ENCODE measurements at places on chromosomes 13 and 19.

- peak; percentile 45 for DNase-seq
These were observed 6.3 kb downstream of the ERICH4 start for GRCh38 chr19:41449079-41449864.

DNA sequence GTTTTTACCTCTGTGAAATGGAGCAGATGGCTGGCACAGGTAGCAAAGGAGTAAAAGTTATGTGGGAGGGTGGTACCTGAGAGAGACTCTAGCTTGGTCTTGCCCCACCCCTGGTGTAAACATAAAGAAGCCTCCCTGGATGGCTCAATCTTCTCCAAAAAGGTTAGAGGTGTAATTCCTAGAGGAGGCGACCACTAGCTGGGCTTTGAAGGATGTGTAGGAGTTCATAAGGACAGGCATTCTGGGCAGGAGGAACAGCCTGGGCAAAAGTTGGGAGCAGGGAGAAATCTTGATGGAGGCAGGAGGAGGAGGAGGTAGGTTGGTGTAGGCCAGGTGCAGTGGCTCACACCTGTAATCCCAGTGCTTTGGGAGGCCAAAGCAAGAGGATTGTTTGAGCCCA, 7.8 kb upstream of the ICAM4 start:
- DNase-seq, result no peak

GRCh38 chr19:28377077-28377476, 835.9 kb downstream of the UQCRFS1 start:
- DNase-seq, result no peak

GRCh38 chr13:110636701-110637201, 21.4 kb downstream of the NAXD start:
- DNase-seq, result no peak

GRCh38 chr13:109606520-109606919, 179.9 kb downstream of the IRS2 start:
- no peak for DNase-seq

- DNase-seq, result no peak
These were observed 23.8 kb downstream of the VAV1 start for GRCh38 chr19:6796278-6796677.

GRCh38 chr13:26540334-26540733, 17.1 kb upstream of the WASF3 start:
- no peak for DNase-seq

DNA sequence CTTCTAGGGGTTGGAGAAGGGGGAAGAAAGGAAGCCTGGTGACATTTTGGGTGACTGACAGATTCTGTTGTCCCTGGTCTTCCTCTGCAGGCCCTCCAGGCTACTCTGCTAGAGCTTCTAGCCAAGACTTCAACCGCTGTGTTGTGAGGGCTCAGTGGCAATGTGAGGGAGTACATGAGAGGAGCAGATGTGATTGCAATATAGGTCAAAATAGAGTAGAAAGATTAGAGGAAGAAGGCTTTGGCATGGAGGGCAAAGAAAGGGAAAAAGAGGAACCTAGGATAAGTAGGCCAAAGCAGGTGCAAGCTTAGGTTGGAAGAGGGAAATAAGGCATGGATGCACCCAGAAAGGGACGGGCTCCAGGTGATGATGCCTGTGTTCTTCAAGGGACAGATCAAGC, 216.9 kb downstream of the RGCC start:
- no peak for DNase-seq

DNA sequence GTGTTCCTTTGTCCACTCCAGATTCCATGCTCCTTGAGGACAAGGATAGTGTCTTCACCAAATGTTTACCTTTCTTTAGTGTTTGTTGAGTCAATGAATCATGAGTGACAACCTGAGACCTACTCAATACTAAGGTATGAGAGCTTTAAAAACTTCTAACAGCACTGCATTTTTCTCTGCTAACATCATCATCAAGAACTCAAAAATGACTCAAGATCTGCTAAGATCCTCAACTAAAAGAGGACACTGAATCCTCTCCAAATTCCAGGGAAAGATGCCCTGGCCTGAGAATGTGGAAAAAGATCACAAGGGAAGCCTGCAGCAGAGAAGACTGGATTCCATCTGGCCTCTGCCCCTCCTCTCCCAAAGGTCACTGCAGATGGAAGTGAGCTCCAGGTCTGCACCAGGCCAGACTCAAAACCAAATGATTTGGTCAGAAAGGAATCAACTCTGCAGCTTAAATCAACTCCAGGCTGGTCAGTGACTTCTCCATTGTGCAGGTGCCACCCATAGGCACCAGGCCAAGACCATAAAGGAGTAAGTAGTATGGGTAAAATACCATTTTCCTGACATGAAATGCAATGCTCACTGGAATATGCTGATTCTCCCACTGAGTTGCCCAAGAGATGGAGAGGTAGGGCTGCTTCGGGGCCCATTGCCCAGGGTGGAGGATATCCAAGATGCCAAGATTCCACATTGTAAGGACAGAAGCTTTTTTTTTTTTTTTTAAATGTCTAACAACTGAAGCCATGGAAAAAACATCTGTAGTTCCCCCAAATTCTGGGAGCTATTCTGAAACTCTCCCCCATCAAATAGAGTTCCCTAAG, 89.5 kb upstream of the DOCK9 start:
- DNase-seq, result no peak

DNA sequence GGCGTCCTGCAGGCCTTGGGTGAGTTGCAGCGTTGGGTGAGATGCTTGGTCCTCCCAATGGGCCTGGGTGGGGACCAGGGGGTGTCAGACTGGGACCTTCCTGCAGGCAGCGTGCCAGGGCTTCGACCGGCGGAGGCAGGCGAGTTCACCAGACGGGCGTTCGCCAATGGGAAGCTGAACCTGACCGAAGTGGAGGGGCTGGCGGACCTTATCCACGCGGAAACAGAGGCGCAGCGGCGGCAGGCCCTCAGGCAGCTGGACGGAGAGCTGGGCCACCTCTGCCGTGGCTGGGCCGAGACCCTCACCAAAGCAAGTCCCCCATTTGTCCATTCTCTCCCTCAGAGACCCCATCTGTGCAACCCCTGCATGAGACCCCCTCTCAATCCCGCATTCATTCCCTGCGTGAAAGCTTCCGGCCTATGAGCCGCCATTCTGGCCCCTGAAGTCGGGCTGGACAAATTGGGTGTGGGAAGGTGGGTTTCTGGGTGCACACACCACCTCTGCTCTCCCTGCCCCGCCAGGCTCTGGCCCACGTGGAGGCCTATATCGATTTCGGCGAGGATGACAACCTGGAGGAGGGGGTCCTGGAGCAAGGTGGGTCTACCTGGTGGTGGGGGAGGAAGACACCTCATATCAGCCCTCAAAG, 1.2 kb downstream of the GTPBP3 start:
- no peak for DNase-seq

GRCh38 chr13:40148101-40148500, 492.6 kb downstream of the COG6 start:
- DNase-seq, result no peak

DNA sequence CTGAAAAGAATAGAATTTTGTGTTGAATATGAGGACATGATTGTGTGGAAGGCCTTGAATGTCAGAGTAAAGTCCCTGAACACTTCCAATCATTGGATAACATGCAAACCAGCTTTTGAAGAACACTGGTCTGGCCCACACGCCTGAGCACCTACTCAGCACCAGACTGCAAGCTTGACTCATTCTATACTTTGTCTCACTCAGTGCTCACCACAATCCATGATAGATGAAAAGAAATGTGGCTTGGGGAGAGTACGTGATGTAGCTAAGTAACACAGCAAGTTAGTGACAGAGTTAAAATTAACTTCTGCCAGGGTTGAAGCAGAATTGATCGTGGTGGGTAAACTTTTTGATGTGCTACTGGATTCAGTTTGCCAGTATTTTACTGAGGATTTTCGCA, 12.0 kb downstream of the DLEU7 start:
- DNase-seq, result no peak

- DNase-seq, result no peak
These were observed 1.2 kb upstream of the BABAM1 start for GRCh38 chr19:17266026-17266425.

DNA sequence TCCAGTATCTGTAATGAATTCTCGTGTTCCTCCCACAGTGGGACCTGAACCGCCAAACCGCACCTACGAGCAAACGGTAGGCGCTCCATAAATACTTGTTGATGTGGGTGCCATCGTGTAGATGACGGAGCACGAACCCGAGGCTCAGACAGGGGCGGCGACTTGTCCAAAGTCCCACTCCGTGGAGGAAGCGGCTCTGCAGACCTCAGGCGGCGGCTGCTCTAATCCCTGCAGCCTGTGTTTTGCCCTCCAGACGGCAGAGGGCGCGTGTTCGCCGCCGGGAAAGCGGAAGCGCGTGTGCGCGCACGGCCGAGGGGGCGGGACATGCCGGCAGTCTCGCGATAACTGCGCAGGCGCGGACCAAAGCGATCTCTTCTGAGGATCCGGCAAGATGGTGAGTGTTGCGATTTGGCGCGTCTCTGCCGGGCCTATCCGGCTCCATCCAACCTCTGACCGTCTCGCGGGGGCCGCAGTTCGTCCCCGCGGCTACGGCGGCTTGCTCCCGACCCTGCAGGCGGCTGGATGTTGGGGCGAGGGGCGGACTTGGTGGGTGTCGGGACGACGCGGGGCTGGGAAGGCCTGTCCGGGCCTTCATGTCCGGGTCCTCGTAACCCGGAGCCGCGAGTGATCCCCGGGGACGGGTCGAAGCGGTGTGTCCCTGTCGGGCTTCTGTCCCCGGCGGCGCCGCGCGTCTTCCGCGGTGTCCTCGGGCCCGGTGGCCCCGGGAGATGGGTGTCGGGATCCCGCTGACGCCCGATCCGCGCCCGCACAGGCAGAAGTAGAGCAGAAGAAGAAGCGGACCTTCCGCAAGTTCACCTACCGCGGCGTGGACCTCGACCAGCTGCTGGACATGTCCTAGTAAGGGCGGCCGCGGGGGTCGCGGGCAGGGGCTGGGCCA, at the start of gene RPS15:
Gene RPS15 (plus strand): TSS at position 362 of the 898 bp plus-strand sequence. CDS start 30 bp downstream, at position 392.
- peak; percentile 94 for DNase-seq

- DNase-seq, result no peak
These were observed 767 bp upstream of the GPR18 start for GRCh38 chr13:99258946-99259345.

GRCh38 chr19:2261438-2262172, 5.4 kb upstream of the JSRP1 start:
- no peak for DNase-seq

- no peak for DNase-seq
These were observed 603 bp downstream of the ZC3H13 start for GRCh38 chr13:46051968-46052318.

GRCh38 chr13:91112201-91112923, 235.1 kb upstream of the MIR17HG start:
- DNase-seq, result no peak

DNA sequence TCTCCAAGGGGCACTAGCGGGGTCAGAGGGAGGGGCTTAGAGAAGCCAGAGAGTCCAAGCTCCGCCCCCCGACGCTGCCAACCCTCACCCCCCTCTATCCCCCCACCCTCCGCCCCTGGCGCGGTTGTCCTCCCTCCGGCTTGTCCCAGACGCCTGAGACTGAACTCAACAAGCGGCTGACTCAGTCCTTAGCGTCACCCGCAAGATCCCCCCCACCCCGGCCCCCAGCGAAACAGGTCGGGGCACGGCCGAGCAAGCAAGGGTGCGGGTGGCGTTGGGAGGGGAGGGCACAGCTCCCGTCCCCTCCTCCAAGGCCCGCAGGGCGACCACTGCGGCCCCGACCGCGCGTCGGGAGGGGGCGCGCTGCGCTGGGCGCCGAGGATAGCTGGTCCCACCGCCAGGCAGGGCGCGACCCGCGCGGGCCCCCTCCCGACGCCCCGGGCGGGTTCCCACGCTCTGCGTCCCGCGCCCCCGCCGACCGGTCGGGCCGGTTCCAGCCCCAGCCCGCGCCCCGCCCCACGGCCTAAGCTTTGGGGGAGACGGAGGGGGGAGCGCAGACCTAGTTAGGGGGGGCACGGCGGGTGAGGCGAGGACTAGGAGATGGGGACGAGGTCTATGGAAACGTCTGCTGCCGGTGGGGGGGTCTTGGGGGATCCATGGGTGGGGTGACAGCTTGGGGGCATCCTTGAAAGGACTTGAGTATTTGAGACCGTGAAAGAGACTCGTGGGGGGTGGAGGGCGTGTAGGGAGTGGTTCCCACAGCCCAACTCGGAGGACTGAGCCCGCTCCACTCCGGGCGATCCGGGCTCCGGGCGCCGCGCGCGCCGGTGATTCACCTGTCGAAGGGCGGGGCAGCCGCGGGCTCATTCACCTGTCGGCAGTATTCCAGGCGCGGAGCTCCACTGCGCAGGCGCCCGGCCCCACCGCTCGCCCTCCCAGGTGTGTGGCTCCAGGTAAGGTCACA, 5.1 kb downstream of the NOTCH3 start:
- no peak for DNase-seq

DNA sequence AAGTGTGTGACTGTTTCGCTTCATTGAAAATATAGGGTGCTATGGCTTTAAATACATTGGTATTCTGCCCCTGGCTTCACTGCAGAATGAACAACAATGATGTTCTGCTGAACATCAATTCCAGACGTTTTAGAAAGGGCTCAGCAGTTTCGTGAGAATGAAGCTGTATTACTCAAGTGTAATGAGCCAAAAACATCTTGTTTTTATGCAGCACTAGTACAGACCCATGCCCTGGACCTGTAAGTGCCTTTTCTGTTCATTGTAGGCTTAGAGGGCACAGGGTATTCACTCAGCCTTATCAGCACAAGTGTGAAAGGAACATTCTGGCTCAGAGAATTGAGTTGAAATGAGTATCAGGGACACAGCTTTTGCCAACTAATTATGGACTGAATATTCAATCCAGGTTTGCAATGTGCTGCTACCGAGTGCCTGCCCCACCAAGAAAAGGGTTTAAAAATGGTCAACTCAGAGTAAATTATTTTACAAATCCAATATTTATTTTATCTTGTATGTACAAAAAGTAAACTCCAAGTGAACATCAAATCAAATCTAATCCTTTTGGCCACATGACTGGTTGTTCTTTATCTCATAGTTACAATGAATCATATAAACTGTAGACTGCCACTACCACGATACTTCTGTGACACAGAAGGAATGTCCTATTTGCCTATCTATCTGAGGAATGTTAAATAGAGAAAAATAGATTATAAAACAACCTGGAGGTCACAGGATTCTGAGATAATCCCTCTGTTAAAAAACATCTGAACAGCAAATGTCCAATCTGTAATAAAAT, 362.8 kb downstream of the NALCN start:
- DNase-seq, result no peak

DNA sequence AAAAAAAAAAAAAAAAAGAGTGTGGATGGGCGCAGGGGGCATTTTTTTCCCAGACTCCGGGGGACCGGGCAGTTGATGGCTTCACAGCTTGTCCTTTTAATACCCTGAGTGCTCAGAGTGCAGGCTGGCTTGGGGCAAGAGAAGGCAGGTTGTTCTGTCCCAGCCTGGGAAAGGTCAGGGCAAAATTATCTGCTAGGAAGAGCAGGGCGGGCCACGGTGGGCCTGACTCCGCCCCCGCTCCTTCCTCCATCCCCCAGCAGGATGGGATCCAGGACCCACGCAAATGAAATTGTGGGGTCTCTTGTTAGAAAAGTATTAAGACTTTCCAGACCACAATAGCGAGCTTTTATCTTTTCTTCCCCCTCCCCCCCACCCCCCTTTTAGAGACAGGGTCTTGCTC, 70.7 kb downstream of the PTPRS start:
- DNase-seq, result no peak

DNA sequence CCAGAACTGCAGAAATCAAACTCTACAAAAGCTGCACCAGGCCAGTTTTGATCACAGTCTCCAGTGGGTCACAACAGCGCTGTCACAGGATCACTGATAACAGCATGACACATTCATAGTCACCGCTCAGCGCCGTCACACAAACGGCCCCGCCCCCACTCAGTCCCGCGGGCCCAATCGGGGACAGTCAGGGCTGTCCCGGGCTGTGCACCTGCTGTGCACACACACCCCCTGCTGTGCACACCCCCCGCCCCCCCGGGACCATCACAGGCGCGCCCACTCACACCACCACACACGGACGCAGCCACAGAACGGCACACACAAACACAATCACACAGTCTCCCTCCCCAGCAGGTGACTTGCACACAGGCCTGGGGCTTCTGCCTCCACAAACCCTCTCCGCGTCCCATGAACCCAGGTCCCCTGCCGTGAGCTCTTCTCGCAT, 435 bp upstream of the ZNF382 start:
- peak; percentile 59 for DNase-seq
